ENCODE measurements at places on chromosomes 16 and 17. TPM values are rescaled to one million over a fixed set of nuclear protein-coding genes. Genes with fewer than 3 reads are reported as not detected.

DNA sequence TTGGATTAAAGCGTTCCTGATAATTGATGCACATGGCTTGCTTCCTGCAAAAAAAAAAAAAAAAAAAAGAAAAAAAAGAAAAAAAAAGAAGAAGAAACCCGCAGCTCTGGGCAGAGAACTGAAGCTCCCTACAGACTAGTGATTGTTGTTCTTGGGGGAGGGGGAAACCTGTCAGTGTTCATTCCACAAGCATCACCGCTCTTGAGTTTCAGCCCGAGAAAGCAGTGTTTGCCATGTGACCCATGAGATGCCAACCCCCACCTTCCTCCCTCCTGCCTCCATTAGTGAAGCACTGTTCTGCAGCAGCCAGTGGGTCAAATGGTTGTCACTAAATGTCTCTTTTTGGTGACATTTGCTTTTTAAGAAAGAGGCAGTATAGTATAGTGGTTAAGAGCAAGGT, 1.7 kb downstream of the USP43 start:
- no peak for DNase-seq

- no peak for DNase-seq
Observed at GRCh38 chr17:81373536-81374160, 21.6 kb upstream of the BAHCC1 start.

DNA sequence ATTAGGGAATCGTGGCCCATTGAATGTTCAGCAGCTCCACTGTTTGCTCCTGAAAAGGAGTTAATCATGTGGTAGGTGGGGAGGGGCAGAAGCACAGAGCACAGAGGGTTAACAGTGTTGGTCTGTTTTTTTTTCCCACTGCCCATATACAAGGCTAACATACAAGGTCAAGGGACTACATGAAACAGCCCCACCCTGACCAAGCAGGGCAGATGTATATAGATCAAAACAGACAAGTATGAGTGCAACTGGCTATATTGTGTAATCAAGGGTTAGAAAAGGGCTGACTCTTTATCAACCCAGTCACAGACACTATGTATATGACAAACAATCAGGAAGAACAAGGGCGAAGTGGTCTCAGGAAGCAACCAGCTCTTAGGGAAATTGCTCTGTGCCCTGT, 186.6 kb upstream of the CDH11 start:
- no peak for DNase-seq

GRCh38 chr16:14399378-14400284, 230.4 kb downstream of the PARN start:
- no peak for DNase-seq

GRCh38 chr17:78624324-78625151, 47.3 kb upstream of the DNAH17 start:
- no peak for DNase-seq

DNA sequence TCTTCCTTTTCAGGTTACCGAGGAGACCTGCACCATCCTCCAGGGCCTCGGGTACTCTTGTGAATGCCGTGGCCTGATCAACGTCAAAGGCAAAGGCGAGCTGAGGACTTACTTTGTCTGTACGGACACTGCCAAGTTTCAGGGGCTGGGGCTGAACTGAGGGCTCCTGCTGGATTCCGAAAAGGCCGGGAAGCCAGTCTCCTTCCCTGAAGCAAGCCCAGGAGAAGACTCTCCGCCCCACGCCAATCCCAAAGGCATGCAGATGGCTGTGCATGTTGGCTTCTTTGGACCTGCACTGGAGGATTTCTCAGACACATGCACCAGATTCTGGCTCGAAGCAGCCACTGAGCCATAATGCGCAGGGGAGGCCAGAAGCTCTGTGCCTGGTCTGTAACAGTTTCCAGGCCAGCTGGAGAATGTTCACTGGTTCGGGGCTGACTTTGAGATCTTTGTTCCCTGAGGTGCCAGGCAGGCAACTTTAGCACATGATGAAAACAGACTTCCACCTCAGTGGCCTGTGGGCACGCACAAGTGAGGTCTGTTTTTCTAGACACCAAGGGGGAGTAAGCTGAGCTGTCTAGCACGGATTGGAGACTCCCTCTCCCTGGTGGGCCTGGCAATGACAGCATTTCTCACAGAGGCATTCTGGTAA, 49.1 kb downstream of the ADCY7 start:
- DNase-seq: peak; percentile 4

Gene MYOCD
- 8.0 TPM for total RNA-seq

DNA sequence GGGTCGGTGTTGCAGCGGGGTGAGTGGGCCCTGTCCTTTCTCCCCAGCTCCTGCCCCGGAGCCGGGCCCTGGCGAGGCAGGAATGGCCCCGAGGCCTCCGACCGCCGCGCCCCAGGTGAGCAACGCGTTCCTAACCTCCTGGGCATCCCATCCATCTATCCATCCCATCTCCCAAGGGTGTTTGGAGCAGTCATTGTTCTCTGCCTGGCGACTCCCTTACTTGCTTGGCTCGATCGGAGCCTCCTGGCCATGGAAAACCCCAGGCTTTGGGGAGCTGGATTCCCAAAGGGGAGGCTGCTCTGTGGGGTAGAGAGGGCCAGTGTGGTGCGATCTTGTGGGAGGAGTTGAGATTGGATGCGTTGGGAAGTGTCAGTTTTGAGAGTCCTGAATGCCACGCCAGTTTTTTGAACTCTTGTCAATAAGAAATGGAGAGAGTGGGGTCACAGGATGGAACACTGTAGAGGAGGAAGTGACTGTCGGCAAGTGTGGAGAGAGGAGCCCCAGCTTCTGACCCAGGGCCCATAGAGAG, 684 bp downstream of the ZFP90 start:
- no peak for DNase-seq

- DNase-seq: no peak
Observed at GRCh38 chr16:15667091-15667742, 17.2 kb downstream of the NDE1 start.

Gene PITPNM3
- 1.1 TPM for total RNA-seq

GRCh38 chr17:48882272-48882671, 10.3 kb upstream of the ATP5MC1 start:
- DNase-seq: no peak

Data from activated B cell treated with CpG ODN at 0.5 μM for 24 hours (primary cell).